ENCODE measurements at places on chromosomes 12 and 14.

GRCh38 chr12:26471560-26471959 is 276.2 kb downstream of the SSPN start:
- no peak for DNase-seq

GRCh38 chr12:19778797-19779196 is 339.5 kb downstream of the AEBP2 start:
- DNase-seq: no peak

DNA sequence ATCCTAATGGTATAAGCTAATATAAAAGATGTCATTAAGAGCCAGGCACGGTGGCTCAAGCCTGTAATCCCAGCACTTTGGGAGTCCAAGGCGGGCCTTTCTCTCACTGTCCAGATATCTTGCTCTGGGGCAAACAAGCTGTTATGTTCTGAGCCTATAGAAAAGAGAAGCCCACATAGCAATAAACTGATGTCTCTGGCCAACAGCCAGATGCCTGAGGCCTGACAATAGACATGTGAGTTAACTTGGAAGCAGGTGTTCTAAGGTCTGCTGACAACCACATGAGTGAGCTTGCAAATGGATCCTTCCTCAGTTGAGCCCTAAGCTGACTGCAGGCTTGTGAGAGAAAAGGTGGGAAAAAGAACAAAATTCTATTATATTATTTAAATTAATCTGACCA is 25.0 kb downstream of the YAF2 start:
- DNase-seq: no peak

GRCh38 chr14:67508956-67509355 is 20.4 kb upstream of the TMEM229B start:
- DNase-seq: no peak

DNA sequence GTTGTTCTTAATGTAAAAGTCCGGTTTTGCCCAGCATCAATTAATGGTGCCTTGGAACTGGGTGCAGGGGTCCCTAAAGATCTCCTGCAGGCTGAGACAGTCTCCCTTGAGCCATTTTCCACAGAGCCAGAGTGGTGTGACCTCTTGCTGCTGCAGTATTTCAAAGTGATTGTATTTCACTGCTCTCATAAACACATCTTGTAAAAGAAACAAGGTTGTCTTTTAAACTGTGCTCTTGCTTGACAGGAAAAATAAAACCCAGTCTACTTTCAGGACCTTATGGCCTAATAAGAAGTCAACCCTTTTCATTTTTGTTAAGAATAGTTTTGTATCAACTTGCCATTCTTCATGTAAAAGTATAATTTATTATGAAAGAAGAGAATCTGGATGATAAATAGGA is 44.7 kb downstream of the TMEM117 start:
- no peak for DNase-seq

DNA sequence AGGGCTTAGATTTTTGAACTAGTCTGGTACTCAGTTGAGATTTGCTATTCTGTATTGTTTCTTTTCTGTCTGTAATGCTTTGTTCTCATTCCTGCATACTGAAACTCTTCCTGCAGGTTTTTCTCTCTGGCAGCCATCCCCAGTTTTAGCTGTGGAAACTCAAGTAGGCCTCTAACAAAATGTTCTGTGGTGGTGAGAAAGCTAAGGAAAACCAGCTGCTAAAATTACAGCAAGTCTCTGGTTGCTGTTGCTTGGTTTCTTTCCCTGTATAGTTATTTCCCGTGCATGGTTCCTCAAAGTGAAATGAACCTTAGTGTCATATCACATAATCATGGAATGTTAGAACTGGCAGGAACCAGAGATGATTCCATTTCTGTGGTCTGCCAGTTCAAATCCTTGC is 442.5 kb downstream of the NRXN3 start:
- DNase-seq: no peak

DNA sequence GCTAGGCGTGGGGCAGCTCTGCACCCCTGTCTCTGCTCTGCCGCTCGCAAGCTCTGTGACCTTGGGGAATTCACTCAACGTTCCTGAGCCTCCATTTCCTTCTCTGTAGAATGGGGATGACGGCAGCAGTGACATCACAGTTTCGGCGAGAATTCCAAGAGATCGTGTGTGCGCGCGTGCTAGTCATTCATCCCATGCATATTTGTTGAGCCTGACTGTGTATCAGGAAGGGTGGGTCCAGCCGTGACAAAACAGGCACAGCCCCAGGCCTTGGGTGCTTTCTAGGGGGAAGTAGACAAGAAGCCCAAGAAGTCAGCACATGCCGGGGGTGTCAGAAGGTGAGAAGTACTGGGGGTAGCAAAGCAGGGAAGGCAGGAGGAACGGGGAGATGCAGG is 145.6 kb upstream of the NCOR2 start:
- no peak for DNase-seq

DNA sequence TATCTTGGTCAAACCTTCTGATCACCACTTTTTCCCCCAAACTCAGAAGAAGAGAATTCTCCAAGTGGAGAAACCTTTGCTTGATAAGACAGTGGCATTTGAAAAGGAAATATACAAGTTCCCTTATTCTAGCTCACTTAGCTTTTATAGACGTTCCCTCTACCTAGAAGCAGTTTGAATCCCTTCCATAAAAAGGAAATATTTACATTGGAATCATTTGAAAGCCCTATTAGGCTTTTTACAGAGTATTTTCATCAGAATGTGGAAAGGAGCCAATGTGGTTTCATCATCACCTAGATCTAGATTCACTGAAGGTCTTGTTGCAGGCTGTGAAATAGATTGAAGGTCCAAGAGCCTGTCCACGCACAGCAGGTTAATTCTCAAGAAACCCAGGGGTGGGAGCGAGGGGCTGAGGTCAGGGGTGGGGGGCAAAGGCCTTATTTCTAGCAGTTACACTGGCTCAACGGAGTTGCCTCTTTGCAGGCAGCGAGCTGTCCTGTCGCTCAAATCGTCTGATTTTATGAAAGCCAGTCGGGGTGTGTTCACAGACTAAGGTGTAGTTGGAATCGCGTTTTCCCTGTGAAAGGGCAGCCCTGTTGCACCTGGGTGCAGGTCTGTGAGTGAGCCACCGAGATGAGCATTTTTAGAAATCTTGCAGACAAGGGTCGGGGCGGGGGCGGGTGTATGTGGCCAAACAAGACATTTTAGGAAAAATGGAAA is 45.6 kb downstream of the AACS start:
- no peak for DNase-seq

- DNase-seq: no peak
These were observed 1.1 kb downstream of the RHNO1 start for GRCh38 chr12:2877953-2878732.

- DNase-seq: no peak
These were observed 37.9 kb downstream of the LRRK2 start for GRCh38 chr12:40262657-40263056.

DNA sequence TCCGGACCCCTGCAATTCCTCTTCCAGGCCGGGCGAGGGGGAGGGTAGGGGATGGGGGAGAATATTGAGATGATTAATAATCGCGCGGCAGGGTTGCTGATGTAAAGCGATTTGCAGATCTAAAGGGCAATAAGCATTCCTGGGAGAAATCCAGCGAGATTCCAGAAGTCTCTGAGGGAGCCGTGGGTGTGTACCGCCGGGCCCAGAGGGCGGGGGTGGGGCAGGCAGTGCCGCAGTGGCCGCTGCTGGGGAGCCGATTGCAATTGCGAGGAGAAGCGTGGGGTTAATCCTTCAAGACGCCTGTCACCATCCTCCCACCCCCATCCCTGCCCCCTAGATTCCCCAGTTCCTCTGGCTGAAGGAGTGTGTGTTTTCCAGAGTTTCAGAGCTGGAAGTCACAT is 16.4 kb downstream of the FOS start:
- DNase-seq: no peak

- no peak for DNase-seq
These were observed 133.5 kb downstream of the KCNK10 start for GRCh38 chr14:88189417-88190191.

GRCh38 chr14:104403421-104404220 is 175.9 kb upstream of the C14orf180 start:
- DNase-seq: no peak

- DNase-seq: no peak
These were observed 33.8 kb downstream of the ARMH4 start for GRCh38 chr14:58118097-58118815.

- DNase-seq: no peak
These were observed 3.3 kb upstream of the ATG101 start for GRCh38 chr12:52066346-52067080.

DNA sequence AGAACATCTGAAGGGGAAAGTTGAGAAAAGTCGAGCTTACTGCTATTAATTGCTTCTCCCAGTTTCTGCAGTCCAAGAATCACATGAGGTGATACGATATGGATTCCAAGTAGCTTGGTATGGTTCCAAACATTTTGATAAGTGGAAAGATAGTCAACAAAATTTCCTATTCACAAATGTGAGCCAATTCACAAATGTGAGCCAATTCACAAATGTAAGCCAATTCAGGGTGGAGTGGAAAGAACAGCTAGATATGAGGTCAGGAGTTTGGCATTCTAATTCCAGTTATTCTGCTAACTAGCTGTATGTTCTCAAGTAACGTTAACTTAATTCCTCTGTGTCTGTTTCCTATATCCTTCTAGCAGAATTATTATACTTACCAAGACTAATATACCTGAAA is 37.6 kb upstream of the DHRS4 start:
- no peak for DNase-seq

DNA sequence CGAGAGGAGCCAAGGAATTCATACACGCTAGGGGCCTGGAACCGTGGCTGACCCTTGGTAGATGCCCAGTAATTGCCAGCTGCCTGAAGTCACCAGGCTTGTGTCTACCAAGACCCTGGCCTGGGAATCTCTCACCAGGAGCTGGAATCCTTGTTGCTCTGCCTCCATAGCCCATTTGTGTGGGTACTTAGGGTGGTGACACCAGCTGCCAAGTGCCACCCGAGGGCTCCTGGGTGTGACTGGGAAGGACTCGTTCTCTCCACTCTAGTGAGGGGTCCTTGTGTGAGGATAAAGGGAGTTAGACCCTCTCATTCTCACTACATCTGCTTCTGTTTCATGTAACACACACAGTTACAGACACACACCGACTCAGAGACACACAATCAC is 17.9 kb downstream of the SERPINA1 start:
- no peak for DNase-seq

- no peak for DNase-seq
These were observed 110.7 kb downstream of the PTCSC3 start for GRCh38 chr14:36065831-36066230.

GRCh38 chr14:86574051-86574777 is 1044.3 kb downstream of the FLRT2 start:
- DNase-seq: no peak

- DNase-seq: no peak
These were observed 13.6 kb upstream of the TBC1D30 start for GRCh38 chr12:64810831-64811230.

GRCh38 chr12:32671930-32672780 is 6.9 kb upstream of the DNM1L start:
- no peak for DNase-seq

DNA sequence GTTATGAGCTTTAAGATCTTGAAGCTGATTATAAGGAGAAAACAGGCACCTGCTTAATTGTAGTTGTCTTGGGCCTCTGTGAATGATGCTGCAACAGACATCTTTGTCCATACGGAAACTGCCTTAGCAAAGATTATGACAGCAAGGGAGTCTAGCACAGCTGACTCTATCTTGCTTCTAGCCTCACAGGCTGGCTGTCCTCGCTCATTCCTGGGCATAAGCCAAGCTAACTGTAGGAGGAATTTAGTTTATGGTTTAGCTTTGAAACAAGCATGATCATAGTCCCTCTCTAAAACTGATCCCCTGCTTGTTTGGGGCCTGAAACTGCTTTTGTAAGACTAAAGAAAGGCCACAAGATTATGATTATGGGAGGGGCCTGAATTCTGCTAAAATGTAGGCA is 74.3 kb upstream of the C14orf132 start:
- no peak for DNase-seq

DNA sequence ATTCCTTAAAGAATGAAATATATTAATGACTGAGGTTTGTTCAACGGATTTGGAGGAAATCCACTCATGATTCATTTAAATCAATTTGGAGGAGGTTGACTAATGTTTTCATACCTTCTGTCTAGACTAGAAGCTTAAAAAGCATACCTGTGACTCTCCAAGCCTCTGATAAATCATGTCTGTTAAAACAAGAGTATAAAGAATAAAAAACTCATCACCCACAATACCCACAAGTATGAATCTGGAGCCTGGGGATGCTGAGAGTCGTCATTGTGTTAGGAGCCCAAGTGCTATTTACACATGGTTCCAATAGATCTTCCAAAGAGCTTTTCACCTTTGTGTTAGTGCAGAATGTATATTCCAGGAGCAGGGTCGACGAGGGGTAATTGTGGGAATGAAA is 86.8 kb upstream of the ADAMTS20 start:
- no peak for DNase-seq

- DNase-seq: no peak
These were observed 287.4 kb downstream of the SYT1 start for GRCh38 chr12:79151956-79152355.

DNA sequence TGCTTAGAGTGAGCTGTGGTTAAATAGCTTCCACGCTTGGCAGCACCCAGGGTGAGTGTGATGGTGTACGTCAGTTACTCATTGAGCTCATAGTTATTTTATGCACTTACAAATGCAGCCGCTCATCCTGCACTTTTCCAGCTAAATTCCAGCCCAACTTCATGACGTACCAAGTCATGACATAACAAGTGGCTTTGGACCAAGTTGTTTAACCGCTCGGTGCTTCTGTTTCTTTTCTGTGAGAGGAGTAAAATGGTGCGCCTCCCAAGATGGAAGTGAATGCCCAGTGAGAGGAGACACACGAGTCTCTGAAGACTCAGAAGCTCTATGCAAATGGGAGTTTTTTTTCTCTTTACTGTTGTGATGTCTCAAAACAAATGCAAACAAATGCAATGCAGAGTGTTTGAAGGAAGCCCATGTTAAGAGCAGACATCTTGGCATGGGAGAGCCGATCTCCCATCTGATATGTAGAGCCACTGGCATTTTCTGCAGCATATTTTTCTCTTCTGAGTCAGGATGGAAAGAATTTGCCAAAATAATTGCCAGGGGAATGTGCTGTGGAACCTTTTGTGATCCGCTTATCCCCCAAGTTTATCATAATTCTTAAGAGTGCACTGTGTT is 72.2 kb downstream of the FBXW8 start:
- DNase-seq: no peak

- no peak for DNase-seq
These were observed 189.4 kb downstream of the NTF3 start for GRCh38 chr12:5621329-5621728.

DNA sequence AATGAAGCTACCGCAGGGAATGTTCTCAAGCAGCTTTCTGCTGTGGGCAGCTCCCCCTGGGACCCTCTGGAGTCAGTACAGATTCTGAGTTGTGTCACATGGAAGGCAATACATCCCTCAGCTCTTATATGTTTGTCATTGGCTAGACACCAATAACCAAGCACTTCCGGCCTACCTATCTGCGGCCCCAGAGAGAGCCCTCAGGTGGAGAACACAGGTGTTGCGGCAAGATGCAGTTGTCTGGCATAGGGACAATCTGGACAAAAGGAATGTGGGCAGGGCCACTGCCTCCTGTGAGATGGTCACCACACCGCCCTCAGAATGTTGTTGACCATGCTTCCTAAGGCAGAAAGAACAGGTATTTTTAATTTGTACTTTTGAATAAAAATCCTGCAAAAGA is 118.7 kb downstream of the BRMS1L start:
- DNase-seq: no peak

GRCh38 chr14:81971911-81972310 is 438.3 kb upstream of the SEL1L start:
- DNase-seq: no peak

- no peak for DNase-seq
These were observed 203.8 kb downstream of the ADAMTS20 start for GRCh38 chr12:43348221-43348620.

Data from activated T-helper 1 cell treated with anti-CD3 and anti-CD28 coated beads, Interleukin-2, amount 50 U/mL, for 16 hours (primary cell).